SK-MEL-5 (cell line): ENCODE measurements at places on chromosomes 2 and 18.

- DNase-seq = no peak
Observed at GRCh38 chr2:142217804-142218203, 87.0 kb upstream of the LRP1B start.

DNA sequence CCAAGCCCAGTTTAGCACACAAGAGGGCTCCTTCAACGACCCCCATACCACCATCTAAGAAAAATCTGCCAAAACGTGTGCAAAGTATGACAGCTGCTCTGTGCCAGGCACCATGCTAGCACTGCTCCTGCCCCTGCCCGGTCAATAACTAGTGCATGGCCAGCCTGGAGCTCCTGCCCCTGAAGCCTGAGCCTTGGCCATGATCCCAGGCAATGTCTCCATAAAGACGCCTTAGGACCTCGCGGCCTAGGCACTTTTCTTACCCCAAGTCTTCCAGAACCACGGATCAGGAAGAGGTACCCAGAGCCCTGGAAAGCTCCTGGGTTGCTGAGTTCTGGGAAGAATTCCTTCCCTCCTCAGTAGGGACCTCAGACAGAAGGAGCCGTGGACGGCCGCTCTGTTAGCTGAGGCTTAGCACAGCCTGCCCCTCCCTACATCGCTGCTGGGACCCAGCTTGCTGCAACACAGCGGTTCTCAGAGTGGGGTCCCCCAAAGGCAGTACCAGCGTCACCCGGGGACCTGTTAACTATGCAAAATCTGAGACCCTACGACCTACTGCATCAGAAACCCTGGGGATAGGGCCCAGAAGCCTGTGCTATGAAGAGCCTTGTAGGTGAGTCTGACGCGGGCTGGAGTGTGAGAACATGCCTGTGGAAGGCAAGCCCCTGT, 117.8 kb upstream of the TWIST2 start:
- DNase-seq = no peak

- no peak for DNase-seq
Observed at GRCh38 chr2:173753441-173753840, 211.7 kb downstream of the SP3 start.

GRCh38 chr2:162731917-162732804, 106.4 kb downstream of the KCNH7 start:
- no peak for DNase-seq

DNA sequence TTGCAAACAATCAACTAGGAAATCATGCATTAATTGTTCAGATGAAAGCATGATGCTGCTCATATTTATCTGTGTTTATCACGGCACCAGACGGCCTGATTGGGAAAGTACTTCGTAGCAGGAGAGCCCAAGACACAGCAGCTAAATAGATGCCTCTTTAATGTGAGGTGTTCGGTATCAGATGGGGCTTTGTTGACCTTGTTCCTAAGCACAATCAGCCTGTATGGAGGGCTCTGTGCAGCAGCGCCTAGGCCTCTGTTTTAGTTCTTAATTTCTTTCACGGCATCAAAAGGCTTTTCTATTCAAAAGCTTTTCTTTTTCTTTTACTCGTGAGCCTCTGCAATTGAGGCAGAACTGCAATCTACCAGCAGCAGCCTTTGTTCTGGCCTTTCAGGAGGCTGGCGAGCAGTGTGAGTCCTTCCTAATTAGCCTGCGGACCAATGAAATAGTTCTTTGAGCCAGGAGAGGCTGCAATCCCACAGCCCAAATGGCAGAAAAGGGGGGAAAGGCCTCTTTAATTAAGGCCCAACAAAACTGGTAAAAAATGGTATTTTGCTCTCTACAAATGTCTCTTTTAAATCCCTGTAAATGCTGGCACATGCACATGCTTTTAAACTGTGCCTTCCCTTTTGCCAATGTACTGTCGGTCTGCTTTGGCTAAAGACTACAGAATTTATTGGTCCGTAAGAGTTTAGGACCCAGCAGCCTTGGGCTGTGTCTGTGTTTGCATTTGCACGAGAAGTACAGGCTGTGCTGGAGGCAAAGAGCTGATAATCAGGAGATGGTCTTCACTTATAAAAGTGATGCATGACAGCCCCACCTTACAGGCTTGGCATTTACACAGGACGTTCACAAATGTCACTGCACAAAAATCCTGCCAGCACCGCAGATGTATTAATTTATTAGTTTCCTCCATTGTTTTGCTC, 159.6 kb downstream of the RND3 start:
- no peak for DNase-seq

DNA sequence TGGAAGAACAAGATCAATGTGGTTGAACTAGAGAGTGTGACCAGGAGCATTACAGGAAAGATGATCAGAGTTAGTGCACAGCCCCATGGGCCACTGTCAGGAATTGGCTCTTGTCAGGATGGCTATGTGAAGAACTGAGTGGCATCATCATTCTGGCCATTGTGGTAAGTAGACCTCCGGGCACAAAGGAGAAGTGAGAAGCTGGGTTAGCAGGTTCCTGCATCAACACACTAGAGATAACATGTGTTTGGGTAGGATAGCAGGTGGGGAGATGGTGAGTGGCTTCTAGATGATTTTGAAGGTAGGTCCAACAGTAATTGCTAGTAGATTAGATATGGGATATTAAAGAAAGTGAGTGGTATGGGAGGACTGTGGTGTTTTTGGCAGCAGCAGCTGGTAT, 408.2 kb downstream of the TSN start:
- no peak for DNase-seq

- no peak for DNase-seq
Observed at GRCh38 chr18:59621027-59621426, 76.2 kb downstream of the CCBE1 start.

DNA sequence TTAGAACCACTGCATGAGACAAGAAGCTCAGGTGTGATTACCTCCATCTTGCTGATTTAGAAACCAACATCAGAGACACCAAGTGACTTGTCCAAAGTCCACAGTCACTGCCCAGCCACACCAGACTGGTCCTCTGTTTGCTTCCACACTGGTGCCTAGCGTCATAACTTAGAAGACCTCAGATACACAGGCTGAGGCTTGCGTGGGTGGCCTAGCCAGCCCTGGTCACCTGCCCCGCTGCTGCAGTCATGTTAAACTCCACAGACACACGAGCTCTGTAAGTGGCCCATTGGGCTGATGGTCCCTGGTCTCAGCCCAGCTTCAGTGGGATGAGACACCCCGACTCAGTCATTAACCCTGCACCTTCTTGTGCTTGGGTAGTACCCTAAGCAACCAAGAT, 47.1 kb downstream of the CNGA3 start:
- DNase-seq = no peak

DNA sequence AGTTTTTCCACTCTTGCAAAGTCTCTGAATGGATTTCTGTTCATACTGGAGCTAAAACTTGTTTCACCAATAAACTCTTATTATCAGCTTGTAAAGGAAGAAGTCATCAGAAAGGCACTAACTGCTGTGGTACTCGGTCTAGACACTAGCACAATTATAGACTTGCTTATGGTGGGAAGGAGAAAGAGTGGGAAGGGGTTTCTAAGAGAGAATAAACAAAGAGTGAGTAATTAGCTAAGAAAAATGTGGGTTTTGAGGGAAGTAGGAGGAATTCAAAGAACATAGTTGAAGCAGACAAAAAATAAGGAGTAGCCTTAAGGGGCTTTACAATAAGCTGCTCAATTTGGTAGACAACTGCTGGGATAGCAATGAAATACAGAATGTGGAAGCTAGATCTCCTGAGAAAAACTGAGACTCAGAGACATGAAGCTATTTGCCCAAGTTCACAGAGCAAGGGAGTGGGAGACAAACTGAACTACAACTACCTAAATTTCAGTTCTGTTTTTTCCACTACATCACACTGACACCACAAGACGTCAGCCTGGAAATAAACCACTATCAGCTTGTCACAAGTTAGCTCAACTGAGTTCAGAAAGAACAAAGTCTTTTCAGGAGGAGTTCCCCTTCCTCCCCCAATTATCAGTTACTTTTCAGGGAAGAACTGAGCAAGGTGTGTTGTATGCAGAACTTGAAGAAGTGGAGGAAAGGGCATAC, 59.7 kb downstream of the MAP4K3 start:
- DNase-seq = peak; percentile 74

DNA sequence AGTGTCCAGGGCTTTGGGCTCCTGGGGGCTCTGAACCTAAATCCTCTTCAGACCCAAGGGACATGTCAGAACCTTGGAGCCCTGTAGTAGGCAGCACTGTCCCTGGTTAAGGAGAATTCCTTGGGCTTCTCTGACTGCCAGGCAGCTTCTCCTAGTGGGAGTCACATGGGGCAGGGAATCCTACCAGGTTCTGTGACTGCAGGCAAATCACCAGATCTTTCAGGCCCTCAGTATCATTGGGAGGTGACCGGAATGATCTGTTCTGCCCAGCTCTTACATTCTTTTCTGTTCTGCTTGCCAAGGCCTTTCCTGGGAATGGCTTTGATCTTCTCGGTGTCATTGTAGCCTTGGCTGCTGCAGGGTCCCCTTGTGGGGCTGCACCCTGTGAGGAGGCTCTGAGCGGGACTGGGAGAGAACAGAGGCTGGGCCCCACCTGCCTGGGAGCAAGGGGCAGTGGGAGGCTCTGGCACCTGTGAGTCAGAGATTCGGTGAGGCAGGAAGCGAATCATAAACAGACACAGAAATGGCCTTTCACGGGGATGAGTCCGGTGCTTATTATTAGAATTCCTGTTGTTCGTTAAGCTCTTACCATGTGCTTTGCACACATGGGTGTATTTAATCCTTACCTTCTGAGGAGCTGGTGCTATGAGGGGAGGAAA, 14.1 kb downstream of the CEP68 start:
- peak; percentile 62 for DNase-seq

DNA sequence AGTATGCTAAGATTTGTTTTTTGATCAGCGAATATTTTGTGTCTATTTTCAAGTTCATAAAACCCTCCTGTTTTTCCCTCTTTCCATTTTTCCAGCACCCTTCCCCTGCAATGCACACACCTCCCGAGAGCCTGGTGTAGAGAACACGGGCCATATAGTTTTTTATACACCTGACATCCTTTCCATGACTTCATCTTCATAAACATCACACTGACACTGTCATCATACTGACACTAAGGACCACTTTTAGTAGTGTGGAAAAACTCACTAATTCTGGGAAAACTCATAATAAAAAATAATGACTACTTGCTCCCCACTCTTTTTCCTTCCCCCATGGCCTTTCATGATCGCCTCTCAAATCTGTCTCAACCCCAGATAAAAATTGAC, 70.2 kb downstream of the EPHA4 start:
- DNase-seq = no peak

- DNase-seq = no peak
Observed at GRCh38 chr2:72497763-72498162, 328.1 kb downstream of the EXOC6B start.

- DNase-seq = no peak
Observed at GRCh38 chr2:19297716-19298115, 60.7 kb downstream of the OSR1 start.

DNA sequence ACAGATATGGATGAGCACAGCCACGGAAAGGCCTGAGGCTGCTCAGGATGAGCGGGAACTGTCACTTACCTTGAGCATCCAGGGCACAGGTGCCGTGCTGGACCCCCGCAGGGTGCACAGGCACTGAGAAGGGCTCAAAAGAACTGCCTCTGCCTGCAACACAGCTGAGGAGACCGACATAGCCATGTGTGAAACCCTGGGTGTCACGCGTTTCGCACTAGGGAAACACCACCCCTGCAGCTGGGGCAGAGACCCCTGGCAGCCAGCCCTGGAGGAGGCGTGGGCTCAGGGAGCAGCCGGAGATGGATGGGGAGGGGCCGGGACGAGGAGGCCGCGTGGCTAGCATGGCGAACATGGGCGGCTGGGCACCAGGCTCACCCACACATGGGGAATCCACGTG, 228.9 kb downstream of the EIPR1 start:
- DNase-seq = no peak
